ENCODE measurements at places on chromosomes 12 and 14. TPM values are rescaled to one million over a fixed set of nuclear protein-coding genes. Genes with fewer than 3 reads are reported as not detected.
A peak's percentile ranks its signal among the peaks of the same experiment; 100 is the strongest.

GRCh38 chr14:53032838-53033390 is 82.1 kb upstream of the FERMT2 start:
- DNase-seq: no peak

DNA sequence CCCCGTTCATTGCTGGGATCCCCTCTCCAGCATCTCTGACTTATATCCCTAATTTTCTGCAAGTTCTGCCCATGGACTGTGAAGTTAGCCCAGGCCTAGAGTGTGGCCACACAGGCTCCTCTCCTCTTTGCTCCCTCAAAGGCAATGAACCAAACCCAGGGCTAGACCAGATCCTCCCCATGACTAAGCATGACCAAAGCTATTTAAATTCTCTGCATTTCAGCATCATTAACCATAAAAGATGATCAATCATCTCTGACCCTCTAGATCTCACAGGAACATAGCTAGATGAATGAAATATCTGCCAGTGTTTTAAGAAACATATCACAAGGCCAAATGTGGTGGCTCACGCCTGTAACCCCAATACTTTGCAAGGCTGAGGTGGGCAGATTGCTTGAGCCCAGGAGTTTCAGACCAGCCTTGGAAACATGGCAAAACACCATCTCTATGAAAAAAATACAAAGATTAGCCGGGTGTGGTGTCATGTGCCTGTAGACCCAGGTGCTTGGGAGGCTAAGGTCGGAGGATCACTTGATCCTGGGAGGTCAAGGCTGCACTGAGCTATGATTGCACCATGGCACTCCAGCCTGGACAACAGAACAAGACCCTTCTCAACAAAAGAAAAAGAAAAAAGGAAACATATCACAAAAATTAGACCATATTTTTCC is 2.2 kb upstream of the KRT3 start:
- DNase-seq: no peak

GRCh38 chr12:20368651-20369304 is 441 bp downstream of the PDE3A start:
- peak; percentile 51 for DNase-seq

The FOXA1 gene
- polyA plus RNA-seq: 2.3 TPM

GRCh38 chr14:31243860-31244259 is 36.3 kb upstream of the HECTD1 start:
- DNase-seq: no peak

GRCh38 chr12:110074089-110074488 is 25.8 kb upstream of the C12orf76 start:
- DNase-seq: no peak

DNA sequence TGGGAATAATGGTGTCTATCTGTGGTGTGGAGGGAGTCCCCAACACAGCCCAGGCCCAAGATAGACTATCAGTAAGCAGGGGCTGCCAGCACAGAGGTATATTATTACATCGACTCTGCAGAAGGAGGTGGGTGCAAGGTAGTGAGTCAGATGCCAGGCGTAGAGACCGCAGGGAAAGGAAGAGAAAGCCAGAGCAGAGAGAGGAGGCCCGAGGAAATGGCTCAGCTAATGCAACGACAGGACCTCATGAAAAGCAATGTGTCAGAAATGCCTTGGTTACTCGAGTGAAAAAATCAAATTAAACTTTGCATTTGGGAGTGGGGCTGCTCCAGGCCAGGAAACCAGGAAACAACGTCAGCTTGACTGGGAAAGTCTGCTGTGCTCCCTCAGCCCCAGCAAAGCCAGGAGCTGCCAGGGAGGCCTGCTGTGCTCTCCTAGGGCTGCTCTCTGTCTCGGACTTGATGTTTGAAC is 173.2 kb downstream of the SUDS3 start:
- DNase-seq: no peak

The PAWR gene
- 18.4 TPM for polyA plus RNA-seq

DNA sequence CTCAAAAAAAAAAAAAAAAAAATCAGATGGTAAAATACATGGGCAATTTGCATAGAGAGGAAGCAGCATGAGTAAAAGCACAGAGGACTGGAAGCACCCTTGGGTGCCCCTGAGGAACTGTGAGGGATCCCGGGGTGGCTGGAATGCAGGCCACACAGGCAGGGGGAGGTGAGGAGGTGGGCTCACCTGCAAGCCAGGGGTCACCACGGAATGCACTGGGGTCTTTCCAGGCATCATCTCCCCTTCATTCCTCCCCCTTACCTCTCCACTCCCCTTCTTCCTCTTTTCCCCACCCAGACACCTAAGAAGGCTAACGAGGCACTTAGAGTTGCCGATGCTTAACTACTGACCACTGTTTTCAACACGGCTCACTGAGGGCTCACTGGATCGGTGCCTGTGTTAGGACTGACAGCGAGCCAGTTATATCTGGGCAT is 14.4 kb upstream of the HIP1R start:
- DNase-seq: no peak

The GLI1 gene
- 8.5 TPM for polyA plus RNA-seq

DNA sequence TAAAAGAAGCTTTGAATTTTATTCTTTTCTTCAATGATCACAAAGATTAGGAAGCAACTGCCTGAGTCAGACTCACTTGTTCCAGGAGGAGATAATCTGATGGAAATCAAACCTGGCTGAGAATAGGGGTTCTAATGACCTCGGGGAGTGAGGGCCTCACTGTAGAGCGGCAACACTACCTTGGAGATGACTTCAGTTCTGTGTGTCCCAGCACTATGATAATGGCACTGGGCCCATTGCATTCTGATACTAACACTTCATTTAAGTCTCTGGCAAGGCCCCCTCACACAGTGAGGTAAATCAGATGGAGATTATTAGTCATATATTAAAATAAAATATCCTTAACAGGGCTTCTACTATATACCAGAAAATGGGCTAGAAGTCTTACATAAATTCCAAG is 233.3 kb upstream of the EGLN3 start:
- no peak for DNase-seq

DNA sequence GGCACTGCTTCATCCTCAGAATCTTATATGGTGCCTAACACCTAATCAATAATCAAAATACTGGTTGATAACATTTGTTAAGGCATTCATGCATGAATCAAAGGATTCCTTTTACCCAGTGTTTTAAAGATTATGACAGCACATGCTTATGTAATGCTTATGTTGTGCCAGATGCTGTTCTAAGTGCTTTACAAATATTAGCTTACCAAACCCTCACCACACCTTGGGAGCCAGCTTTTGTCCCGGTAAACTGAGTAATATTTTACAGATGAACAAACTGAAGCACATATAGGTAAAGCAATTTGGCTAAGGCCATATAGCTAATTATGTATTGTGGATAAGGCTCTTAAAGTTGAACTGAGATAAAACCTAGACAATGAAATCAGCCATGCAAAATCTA is 209.2 kb downstream of the ALX1 start:
- DNase-seq: no peak

DNA sequence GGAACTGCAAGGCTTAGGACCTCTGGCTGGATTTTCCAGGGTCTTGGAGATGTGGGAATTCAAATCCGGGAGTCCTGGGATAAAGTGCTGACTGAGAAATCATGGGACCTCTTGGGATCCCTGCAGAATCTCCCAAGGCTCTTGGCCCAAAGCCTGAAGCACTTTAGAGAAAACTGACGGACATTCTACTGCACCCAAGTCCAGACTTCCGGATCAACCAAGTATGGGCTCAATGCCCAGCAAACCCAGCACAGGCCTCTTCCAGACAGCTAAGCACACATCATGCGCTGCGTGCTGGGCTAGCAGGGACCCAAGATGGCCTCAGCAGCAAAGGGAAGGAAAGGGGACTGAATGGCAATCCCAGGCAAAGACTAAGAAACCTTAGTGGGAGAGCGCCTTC is 85.0 kb downstream of the ACTN1 start:
- DNase-seq: no peak

GRCh38 chr12:19273482-19274330 is 144.2 kb downstream of the PLEKHA5 start:
- no peak for DNase-seq

The ATP2B1 gene
- 70.1 TPM for polyA plus RNA-seq

- DNase-seq: no peak
Observed at GRCh38 chr14:91369628-91370445, 47.8 kb downstream of the CCDC88C start.

DNA sequence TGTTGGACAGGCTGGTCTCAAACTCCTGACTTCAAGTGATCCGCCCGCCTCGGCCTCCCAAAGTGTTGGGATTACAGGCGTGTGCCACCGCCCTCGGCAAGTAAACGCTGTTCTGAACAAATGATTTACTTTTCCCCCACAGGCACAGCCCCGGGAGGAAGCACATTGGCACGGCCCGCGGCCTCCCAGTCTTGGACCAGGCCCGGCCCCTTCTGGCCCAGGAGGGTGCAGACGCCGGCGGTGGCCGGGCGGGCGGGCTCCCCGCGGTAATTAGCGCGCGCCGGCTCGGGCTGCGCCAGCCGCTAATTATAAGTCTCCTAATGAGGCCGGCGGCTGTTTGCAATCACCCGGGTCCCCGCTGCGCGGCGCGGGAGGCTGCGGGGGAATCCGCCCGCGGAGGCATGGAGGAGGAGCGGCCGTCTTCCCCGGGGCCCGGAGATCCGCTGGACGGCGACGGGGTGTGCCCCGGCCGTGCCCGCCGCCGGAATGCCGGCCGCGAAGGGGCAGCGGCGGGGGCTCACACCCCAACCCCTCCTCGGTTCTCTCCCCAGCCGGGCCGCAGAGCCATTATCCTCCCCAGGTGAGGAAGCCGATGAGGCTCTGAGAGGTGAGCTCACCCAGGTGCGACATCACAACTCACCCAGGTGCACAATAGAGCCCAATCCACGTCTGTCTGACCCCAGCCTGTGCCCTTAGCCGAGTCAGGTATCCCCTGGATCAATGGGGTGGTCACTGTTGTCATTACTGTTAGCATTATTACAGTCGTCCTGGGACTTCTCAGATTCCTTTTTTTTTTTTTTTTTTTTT is 3.3 kb upstream of the POP5 start:
- DNase-seq: peak; percentile 76

DNA sequence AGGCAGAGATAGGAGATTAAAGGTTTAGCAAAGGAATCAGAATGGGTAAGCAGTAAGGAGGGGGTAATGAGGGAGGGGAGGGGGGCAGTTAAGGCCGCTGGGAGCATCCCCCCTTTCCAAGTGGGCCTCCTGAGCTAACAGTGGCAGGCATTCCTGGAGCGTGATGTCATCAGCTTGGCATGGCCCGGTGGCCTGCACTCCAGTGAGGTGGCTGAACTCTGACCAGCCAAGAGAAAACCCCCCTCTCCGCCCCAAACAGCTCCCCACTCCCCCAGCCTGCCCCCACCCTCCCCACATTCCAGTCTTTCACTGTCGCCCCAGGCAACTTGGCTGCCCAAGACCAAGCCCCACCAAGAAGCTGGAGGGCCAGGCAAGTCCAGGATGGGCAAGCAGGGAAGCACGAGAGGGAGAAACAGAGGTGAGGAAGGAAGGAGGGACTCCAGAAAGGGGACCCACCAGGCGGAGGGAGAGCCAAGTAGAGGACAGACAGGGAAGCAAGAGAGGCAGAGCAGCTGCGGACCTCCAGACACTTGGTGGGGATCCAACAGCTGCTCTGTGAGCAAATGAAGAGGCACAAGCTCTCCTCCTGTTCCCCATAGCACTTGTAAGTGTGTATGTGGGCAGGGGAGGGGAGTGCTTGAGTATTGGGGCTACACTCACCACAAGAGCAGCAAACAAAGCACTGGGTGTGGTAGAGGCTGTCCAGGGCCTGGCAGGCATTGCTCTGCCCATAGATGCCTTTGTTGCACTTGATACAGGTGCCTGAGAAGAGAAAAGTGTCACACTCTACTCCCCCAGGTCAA is 4.5 kb downstream of the AJUBA start:
- no peak for DNase-seq

DNA sequence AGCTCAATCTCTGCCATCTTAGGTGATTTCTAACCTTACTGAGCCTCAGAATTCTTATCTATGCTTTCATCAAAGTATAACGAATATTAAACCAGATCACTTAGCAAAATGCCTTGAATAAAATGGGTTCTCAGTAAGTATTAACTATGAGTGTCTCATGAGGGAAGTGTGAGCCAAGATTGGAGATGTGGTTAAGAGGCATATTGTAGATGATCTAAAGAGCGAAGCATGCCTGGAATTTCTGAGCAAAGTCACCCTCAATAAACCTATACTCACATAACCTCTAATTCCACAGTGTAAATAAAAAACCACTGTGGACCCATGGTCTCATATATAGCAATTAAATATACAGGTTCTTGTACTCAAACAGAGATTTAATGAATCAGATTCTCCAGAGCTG is 193.1 kb upstream of the FSCB start:
- DNase-seq: no peak

The TC2N gene
- 5.4 TPM for polyA plus RNA-seq

The PPM1H gene
- polyA plus RNA-seq: 22.2 TPM

DNA sequence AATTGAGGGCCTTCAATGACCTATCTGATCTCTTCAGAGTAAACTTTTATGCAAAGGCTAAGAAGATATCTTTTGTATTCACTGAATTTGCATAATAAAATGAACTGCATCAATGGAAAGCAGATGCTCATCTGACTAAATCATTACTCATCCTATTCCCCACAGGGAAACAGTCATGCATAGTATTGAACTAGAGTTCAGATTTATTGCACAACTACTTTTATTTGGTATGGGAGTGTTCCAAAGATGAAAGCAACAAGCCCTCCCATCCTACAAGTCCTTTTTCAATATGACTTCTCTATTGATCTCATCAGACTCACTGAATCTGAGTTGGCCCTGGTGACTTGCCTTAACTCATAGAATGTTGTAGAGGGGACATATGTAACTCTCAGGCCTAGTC is 159.8 kb downstream of the KITLG start:
- DNase-seq: no peak

All from spinal cord (tissue), 10 donors.